Hepatic stellate cell (primary cell): ENCODE measurements at places on chromosomes 6 and 20.

GRCh38 chr20:41213150-41213820 is 75.9 kb downstream of the PLCG1 start:
- peak; percentile 18 for DNase-seq

- DNase-seq = no peak
Observed at GRCh38 chr20:41048461-41049301, 20.1 kb downstream of the TOP1 start.

- DNase-seq = no peak
Observed at GRCh38 chr20:50121858-50122271, 8.9 kb upstream of the UBE2V1 start.

GRCh38 chr6:63721181-63721580 is 85.6 kb downstream of the PHF3 start:
- DNase-seq = no peak

GRCh38 chr6:105429676-105430075 is 26.8 kb upstream of the PREP start:
- no peak for DNase-seq

- peak; percentile 25 for DNase-seq
Observed at GRCh38 chr6:15351631-15352030, 105.8 kb downstream of the JARID2 start.

DNA sequence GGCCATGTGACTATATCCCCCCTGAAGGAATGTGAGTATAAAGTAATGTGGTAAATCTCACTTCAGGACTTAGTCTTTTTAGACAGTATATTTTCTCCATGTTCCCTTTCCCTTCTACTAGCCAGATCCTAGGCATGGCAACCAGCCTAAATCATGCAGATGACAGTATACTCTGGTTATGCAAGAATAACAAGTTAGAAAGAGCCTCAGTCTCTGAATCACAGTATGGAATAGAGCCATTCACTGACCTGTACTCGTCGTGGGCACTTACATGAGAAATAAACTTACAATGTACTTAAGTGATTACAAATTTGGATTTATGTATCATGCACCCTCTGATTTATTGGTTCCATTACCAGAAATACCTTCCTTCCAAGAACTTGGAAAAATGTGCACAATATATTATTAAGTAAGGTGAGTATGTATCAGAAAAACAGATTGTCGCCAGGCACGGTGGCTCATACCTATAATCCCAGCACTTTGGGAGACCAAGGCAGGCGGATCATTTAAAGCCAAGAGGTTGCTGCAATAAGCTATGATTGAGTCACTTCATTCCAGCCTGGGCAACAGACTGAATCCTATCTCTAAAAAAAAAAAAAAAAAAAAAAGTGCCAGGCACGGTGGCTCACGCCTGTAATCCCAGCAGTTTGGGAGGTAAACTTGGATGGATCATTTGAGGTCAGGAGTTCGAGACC is 25.1 kb upstream of the FAM8A1 start:
- DNase-seq = peak; percentile 73

- DNase-seq = no peak
Observed at GRCh38 chr6:133954657-133955576, 1.9 kb downstream of the TBPL1 start.

DNA sequence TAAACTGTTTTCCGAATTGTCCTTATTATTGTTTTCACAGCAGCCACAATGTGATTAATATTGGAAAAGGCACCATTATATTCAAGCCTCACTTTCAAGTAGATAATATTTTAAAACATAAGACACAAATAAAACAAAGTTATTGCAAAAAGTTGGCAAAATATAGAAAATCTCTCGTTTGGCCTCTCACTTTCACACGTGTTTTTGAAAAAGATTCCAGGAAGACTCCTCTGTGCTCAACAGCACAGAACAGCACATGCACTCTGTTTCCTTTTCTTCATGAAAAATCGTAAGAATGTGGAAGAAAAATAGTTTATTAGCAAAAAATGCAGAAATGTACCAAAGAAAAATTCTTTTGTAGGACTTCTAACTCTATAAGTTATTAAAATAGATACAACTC is 46.7 kb downstream of the PRKN start:
- no peak for DNase-seq

DNA sequence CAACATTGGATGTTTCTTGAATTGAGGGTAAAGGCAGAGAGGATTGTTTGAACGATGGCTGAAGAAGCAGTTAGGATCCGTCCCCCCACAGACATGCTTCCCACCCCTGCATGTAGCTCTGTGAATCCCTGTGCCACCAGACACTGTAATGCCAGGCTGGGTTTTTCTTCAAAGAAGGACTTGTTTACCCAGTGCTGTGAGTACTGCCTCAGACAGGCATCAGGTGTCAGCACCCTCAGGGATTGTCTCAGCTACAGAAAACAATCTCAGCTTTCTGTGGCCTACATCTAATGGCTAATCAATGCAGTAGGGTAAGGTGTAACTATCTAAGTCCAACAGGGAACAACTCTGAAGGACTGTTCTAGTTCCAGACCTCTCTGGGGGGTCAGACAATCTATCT is 853.0 kb upstream of the EPHA7 start:
- no peak for DNase-seq

GRCh38 chr6:1422290-1422689 is 32.9 kb downstream of the FOXF2 start:
- no peak for DNase-seq

- no peak for DNase-seq
Observed at GRCh38 chr6:66245231-66245630, 538.2 kb upstream of the EYS start.

DNA sequence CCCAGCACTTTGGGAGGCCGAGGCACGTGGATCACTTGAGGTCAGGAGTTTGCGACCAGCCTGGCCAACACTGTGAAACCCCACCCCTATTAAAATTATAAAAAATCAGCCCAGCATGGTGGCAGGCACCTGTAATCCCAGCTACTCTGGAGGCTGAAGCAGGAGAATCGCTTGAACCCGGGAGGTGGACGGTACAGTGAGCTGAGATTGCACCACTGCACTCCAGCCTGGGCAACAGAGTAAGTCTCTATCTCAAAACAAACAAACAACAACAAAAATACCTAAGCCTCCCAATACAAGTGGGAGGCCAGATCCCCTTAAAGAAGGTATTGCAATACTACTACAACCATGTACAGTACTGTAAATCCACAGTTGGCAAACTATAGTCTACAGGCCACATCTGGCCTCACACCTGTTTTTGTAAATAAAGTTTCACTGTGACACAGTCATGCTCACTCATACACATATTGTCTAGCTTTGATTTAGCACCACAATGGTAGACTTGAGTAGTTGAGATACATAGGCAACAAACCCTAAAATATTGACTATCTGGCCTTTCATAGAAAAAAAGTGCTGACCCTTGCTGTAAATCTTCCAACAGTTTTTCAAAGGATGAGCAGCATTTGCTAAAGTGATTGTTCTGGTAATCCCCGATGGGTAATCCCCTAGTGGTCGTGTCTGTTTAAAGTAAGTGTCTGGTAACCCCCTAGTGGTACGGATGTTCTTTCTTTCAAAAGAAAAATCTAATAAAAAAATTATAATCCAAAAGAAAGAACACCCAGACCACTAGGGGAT is 202.0 kb downstream of the RNGTT start:
- no peak for DNase-seq

DNA sequence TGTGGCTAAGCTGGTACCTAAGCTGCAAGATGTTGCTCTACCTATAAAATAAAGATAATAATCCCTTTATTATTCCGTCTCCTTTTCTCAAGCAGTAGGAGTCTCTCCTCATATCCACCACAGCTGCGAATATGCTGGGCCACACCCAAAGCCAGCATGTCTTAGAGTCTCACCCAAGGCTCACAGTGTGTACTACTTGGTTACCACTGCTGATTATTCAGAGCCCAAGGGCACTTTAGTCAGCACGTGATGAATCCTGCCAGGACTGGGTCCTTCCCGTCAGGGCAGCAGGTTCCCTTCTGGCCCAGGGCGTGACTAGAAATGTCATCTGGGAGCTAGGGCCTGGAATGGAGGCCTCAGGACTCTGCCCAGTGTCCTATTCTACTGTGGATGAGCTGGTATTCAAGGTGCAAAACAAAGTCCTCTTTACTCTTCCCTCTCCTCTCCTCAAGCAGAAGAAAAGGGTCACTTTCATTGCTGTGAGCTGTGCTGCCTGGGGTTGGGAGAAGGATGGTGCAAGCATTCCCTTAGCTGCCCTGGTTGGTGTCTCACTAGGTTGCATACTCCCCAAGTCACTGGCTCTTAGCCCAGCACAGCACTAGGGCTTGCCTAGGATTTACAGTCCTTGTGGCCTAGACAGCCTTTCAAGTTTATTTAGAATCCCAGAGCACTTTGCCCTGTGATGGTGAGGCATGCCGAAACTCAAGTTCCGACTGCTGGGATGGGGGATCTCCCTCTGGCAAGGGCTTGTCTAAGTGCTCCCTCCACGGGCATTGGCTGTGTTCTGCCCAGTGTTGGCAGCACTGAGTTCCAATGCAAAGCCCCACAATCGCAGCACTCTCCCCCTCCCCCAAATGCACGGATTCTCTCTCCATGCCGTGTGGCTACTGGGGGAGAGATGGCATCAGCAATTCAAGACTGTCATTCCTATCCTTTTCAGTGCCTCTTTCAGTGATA is 320.2 kb downstream of the BTBD9 start:
- no peak for DNase-seq

DNA sequence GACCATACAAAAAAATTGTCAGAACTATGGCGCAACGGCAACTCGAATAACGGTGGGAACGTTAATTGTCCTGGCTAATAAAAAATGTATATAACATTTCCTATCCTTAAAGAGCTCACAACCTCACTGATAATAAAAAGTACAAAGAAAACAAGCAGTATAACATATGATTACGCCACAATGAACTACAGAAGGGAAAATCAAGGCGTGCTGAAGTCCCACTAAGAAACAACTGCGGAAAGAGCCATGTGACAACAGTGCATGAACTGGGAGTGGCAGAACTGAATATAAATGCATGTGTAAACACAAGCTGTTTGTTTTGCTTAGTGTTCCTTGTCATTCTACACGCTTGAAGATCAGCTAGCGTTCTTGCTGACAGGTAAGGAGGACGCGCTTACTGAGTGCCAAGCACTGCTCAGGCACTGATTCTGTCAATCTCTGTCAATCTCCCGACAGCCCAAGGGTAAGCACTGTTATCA is 466 bp upstream of the PSMB1 start:
- DNase-seq = peak; percentile 12

GRCh38 chr6:43942011-43942442 is 172.0 kb downstream of the VEGFA start:
- DNase-seq = no peak

- DNase-seq = no peak
Observed at GRCh38 chr6:161639772-161640171, 365.9 kb upstream of the AGPAT4 start.

DNA sequence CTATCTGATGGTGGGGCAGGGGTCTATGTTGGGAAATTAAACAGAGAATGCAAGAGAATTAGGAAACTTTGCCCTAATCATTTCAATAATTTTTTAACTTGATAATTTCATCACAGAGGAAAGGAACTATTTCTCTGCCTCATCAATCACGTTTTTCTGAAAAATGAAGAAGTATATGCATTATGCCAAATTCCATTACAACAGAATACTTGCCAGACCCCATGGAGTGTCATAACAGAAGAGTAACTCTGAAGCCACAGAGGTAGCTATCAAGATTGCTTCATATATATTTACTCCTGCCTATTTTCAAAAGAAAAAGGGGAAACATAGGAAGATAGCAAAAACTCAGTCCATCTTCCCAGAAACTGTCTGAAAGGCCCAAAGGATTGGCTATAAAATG is 5.7 kb upstream of the USP49 start:
- no peak for DNase-seq

- DNase-seq = no peak
Observed at GRCh38 chr6:143733510-143733909, 55.7 kb downstream of the PHACTR2 start.

DNA sequence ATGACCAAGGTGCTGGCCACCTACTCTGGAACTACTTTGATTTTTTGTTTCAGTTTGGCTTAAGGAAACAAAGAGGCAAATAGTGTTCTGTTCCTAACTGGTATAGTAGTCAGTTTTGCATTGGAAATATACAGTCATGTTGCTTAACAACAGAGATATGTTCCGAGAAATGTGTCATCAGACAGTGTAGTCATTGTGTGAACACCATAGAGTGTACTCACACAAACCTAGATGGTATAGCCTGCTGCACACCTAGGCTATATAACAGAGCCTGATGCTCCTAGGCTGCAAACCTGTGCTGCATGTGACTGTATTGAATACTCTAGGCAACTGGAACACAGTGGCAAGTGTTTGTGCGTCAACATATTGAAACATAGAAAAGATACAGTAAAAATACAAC is 80.4 kb downstream of the ARID1B start:
- DNase-seq = no peak

GRCh38 chr6:44120692-44121443 is 6.4 kb downstream of the MRPL14 start:
- no peak for DNase-seq

DNA sequence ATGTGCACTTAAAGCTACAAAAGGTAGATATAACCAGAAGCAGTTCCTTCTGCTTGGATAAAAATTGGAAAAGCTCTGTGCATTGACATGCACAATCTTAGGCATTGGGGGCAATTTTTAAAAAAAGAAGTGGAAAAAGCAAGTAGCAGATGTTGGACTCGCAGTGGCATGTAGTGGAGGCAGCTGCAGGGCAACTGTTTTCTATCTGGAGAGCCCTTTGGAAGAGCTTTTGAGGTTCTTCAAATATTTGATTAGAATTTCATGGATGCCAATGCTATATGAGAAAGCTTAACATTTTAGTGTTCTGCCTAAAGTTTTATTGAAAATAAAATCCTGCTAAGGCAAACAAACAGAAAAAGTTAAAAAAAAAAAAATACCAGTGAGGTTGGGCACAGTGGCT is 388.3 kb upstream of the RNF217 start:
- DNase-seq = no peak

DNA sequence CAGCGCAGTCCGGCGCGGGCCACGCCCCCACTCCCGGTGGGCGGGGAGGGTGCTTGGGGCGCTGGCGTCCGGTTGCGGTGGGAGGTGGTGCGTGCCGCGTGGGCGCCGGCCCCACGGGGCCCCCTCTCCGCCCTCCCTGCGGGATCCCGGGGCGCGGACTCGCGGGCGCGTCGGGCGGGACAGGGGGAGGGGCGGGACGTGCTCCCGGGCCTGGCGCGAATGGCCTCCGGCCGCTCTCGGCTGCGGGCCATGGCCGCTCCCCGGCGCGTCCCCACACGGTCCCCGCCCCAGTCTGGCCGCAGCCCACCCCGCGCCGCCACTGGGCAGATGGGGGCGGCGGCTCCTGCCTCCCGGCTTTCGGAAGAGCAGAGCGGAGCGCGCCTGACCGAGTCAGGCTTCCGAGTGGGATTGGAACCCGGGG is 771 bp upstream of the PPP1R3G start:
- peak; percentile 20 for DNase-seq

- peak; percentile 48 for DNase-seq
Observed at GRCh38 chr6:117463762-117464665, 18.5 kb upstream of the DCBLD1 start.

GRCh38 chr20:48288930-48289507 is 503.7 kb upstream of the SULF2 start:
- no peak for DNase-seq

DNA sequence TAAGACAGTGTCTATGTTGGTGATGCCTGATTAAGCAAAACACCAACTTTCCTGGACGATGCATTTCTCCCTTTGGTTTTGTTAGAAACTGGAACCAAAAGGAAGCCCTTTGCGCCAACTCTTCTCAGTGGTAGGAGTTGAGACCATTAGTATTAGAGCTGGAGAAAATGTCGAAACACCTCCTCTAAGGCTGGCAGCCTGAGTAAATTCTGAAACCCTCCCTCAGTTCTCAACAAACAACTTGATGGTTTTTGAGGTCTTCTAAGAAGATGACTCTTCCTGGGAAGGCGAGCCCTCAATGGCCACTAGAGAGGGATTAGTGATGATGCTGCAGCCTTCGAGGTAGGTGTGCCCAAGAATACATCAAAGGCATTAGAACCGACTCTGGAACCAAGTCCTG is 78.4 kb upstream of the CCN6 start:
- DNase-seq = no peak
